BJ (cell line): ENCODE measurements at places on chromosomes 7 and 10.

DNA sequence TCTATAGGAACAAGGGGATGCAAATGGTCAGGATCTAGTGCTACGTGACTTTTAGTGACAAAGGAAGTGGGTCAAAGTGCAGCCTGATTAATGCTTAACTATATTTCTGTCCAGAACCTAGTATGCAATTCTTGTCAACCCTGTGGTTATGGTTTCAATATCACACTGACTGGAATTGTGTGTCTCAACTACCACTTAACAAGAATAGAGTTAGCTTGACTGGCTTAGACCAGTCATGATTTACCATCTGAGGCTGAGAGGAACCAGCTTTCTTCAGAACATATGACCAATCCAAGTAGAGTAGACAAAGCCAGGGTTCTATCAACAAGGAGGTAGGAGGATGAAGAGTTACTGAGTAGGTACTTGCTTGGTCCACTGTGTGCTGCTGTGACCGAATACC is 54.4 kb downstream of the MYPN start:
- no peak for DNase-seq

DNA sequence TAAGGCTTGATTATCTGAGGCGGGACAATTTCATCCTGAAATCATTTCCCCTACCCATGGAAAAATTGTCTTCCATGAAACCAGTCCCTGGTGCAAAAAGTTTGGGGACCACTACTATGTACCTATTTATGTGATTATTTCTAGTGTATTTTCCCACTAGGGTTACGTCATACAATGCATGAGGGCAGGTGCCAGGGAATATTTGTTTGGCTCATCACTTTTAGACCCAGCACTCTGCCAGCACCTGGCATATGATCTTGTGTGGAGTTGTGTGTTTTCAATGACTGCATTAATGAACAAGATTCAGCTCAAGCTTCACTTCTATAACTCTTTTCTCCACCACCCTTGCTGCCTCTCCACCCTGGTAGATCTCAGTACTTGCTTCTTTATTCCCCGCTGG is 73.3 kb upstream of the TNKS2 start:
- DNase-seq, result no peak

GRCh38 chr7:98251231-98251600 is 816 bp downstream of the TECPR1 start:
- DNase-seq, result no peak

- DNase-seq, result no peak
Observed at GRCh38 chr10:24664991-24665390, 58.7 kb downstream of the ARHGAP21 start.

DNA sequence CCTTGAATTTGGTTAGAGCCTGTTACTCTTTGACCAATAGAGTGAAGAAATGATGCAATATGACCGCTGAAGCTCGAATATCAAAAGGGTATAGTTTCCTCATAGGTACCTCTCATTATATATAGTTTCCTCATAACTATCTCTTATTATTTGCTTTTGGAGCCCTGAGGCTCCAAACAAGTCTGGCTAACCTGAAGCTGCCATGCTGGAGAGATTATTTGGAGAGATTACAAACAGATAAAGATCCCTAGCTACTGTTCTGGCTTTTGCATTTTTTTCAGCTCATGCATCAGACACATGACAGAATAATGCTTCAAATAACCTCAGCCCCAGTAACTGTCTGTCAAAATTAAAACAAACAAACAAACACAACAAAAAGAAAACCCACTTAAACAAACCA is 65.4 kb upstream of the CHRM2 start:
- no peak for DNase-seq
